ENCODE measurements at places on chromosomes 6 and 20.

- no peak for DNase-seq
These were observed 175.5 kb downstream of the CLVS2 start for GRCh38 chr6:123171341-123172115.

DNA sequence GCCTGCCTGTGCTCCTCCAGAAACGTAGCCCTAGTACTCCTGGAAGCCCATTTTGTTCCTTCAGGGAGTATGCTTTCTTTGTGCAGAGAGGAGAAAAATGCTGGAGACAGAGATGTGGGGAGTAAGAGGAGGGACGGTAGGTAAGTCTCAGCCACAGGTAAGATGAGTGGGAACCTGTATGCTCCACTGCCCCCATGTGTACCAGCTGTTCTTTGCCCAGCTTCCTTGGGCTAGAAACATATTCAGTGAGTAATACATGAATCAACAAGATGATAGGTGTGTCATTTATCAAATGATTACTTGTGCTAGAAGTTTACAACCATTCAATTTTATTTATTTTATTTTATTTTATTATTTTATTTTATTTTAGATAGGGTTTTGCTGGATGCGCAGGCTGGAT lies 13.6 kb upstream of the CEP85L start:
- no peak for DNase-seq

- no peak for DNase-seq
These were observed 31.8 kb upstream of the NT5E start for GRCh38 chr6:85418059-85418458.

DNA sequence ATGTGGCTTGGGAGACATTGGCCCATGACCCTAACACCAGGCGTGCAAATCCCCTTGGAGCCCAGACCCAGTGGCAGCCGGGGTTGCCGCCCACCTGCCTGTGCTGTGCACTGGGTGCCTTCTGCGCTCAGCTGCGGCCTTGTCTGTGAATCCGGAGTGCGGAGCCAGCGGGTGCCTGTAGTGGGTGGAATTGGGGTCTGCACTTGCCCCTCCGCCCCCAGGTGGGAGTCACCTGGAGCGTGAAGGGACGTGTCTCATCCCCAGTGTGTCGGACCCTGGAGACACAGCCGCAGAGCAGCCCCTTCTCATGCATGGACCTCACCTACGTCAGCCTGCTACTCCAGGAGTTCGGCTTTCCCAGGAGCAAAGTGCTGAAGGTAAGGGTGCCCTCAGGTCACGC lies 22.9 kb upstream of the PYGB start:
- no peak for DNase-seq

DNA sequence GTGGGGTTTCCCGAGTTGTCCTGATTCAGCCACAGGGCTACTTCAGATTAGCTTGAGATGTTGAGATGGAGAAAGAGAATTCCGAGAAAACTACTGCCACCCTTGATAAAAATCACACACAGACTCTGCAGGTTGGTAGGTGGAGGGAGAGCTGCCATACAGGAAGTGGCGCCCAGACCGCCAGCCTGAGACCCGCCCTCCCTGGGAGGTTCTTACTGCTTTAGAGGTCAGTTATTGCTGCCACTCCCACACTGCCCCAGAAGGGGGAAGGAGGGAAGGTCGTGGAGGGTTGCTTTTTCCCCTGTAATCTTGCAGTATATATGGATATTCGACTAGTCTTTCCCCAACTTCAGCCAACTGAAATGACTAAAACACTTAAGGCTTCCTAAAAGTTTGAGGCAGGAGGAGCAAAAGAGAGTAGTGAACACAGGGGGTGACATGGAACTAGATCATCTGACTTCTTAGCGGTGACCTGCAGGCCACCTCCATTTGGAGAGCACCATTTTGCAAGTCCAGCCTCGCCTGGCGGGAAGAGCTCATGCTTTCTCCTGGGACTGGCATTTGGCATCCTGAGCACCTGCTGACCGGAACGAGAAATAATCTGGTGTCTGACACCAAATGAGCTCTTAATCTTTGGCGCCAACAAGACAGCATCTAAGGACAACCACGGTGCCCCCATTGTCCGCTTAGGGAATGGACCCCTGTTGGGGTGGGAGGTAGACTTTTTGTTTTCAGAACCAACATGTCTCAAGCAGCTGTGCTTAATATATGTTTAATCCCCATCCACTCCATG lies 35.7 kb upstream of the SLC22A1 start:
- no peak for DNase-seq

DNA sequence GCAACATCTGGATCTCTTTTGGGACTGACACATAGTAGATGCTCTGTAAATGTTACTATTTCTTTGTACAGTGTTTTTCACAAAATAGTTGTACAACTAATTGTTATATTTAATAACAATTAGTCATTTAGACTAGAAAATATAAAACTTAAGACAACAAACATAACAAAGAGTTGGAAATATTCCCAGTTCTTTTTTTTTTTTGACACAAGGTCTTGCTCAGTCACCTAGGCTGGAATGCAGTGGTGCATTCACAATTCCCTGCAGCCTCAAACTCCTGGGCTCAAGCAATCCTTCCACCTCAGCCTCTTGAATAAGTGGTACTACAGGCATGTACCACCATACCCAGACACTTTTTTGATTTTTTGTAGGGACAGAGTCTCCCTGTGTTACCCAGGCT lies 105.8 kb downstream of the UTRN start:
- no peak for DNase-seq

- peak; percentile 63 for DNase-seq
These were observed 19.0 kb upstream of the PREX1 start for GRCh38 chr20:48846516-48847492.

DNA sequence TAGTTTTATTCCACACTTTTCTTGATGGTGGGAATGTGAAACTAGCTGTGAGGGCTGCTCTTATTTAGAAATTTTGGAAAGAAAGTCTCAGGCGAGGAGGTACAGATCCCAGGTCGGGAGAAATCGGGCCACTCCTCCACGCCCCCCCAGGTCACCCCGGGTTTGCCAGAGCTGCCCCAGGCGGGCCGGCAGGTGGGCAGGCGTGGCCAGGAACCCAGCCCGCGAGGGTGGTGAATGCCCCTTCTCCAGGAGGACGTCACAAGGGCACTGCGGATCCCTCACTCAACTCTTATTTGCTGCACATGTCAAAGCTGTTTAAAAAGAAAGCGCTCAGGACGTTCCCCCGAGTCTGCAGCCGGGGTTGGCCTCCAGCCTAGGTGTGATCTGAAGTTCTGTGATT lies 60.5 kb upstream of the SLCO4A1 start:
- no peak for DNase-seq

GRCh38 chr6:153085239-153085638 lies 45.8 kb downstream of the RGS17 start:
- no peak for DNase-seq

DNA sequence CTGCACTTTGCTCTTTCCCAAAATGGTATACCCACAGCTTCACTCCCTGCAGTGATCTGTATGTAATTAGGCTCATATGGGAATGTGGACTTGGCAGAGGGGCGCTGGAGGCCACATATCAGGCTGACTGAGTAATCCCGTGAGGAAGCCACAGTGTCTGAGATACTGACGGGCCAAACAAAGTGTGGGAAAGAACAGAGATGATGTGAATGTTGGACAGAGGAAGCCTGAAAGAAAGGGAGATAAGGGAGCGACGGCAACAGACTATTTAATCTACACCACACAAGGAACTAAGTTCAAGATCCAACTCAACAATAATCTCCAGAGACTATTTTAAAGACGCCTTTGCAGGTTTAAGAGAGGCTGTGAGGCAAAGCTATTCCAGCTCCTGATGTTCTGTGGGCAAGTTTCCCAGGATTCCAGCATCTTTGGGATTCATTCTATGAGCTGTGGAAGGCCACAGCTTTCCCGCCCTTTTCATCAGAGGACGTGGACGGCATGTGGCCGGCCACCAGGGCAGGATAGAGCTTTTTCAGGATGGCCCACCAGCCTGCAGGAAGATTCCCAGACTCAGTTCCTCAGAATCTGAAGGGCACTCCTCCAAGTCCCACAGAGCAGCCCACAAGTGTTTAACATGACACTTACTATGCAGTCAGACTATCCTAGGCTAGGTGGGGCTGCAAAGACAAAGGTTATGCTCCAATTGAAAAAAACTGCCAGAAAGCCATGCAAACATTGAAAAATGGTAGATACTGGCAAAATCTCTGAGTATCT lies 237.5 kb downstream of the ATXN1 start:
- no peak for DNase-seq

DNA sequence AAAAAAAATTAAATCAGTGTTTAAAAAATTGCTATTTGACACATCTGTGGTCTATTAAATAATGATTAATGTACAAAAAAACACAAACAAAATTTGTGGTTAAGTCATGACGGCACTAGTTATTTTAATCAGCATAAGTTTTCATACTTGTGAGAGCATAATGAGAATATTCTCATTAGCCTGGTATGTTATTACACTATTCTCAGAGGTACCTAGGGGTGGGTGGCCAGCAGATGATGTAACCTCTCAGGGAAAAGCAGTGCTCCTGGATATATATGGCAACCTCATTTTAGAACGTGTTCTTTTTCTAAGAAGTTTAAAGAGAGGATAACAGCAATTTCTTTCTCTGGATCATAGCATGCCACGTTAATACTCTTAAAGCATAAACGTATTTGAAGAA lies 109.2 kb downstream of the GJA1 start:
- no peak for DNase-seq

GRCh38 chr6:89555031-89555430 lies 83.5 kb downstream of the LYRM2 start:
- no peak for DNase-seq

DNA sequence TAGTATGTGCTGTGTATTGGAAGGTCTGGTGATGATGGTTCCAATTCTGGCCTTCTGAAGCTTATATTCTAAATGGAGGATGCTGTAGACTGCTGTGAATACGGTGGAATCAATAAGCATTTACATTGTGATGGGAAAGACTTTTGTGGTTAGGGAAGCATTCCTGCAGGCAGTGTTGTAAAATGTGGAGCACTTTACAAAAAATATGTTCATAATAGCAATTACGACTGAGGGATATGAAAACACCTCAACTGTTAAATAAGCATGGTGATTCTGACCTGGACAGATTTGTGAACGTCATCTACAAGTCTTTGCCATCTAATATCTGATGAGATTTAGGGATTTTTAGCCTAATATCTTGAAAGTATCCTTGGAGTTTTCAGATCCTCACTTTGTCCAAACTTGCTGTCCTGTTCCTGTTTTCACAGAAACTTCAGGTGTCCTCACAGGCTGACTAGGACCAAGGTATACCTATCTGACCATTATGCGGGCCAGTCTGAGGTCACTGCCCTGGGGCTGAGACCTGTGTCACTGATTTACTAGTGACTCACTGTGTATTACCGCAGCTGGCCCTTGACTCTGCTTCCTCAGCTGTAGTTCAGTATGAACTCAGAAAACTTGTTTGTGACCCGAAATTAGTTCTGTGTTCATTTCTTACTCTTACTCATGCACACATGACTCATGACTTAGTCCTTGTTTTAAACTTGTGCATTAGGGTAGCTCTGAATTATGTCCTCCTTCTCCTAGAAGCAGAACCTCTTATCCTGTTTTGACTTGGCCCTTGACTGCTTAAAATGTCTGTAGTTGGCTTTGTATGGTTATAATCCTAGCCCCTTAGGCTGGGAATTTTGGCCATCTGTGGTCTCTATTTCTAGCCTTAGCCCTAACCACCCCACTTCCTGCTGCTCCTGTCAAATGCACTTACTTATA lies 343.0 kb downstream of the CDKAL1 start:
- peak; percentile 33 for DNase-seq

- DNase-seq = no peak
These were observed 435 bp downstream of the PTCRA start for GRCh38 chr6:42916288-42916687.

- no peak for DNase-seq
These were observed 11.8 kb downstream of the BCAS1 start for GRCh38 chr20:54058420-54059139.

GRCh38 chr20:5402903-5403531 lies 86.3 kb upstream of the PROKR2 start:
- DNase-seq = no peak

GRCh38 chr20:19428324-19428723 lies 215.9 kb downstream of the SLC24A3 start:
- no peak for DNase-seq

DNA sequence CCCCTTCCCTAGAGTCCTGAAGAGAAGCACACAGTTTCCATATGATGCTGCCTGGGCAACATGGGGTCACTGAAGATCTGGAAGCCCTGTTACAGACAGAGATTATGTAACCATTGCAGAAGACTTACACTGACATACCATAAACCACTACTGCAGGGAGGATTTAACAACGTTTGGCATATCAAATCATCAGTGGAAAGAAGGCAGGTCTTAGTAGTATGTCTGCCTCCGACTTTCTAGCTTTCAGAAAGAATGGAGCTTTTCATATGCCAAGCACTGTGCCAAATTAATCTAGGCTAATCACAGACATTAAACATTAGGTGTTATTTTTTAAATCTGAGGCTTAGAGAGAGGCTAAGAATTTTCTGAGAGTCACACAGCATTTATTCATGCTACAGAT lies 144.3 kb downstream of the ADGRB3 start:
- no peak for DNase-seq

- DNase-seq = peak; percentile 36
These were observed 6.1 kb upstream of the RWDD1 start for GRCh38 chr6:116564921-116565872.

DNA sequence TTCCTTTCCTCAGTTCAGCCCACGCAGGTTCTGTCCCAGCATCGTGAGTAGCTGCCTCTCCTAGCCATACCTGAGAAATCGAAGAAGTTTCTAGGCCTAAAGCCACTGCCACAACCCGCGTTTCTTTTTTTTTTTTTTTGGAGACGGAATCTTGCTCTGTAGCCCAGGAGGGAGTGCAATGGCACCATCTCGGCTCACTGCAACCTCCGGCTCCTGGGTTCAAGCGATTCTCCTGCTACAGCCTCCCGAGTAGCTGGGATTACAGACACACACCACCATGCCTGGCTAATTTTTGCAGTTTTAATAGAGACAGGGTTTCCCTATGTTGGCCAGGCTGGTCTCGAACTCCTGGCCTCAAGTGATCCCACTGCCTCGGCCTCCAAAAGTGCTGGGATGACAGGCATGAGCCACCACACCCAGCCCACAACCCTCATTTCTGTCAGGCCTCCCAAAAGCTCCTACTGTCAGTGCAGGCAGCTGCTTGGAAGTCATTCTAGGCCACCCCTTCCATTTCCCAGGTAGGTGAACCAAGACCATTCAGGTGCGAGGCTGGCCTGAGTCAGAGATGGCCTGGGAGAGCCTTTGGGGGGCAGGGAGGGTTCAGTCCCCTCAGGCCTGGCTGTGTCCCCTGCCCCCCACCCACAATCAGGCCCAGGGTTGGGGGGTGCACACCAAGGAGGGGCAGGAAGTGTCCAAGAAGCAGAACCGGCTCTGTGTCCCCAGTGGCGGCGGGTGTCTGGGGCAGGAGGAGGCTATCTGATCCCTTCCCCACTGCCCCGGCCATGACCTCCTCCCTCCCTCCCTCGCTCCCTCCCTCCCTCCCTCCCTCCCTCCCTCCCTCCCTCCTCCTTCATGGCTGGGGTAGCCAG lies 47.2 kb downstream of the NOL4L start:
- peak; percentile 54 for DNase-seq

All from activated T-cell treated with anti-CD3 and anti-CD28 coated beads, Interleukin-2, amount 50 U/mL, for 24 hours (primary cell).